ENCODE measurements at places on chromosomes 11 and 22. TPM values are rescaled to one million over a fixed set of nuclear protein-coding genes. Genes with fewer than 3 reads are reported as not detected.

The PHF21B gene
- not detected for total RNA-seq

The CELSR1 gene
- total RNA-seq = 108 TPM

The MPZL2 gene
- total RNA-seq = 114 TPM

The HDHD5 gene
- total RNA-seq = 63.1 TPM

The LSP1 gene
- total RNA-seq = 0.23 TPM

The SUSD2 gene
- total RNA-seq = 1.7 TPM

The CRYAB gene
- 16.6 TPM for total RNA-seq

The FXYD6 gene
- total RNA-seq = 0.21 TPM

The ZP1 gene
- total RNA-seq = not detected

The FAT3 gene
- total RNA-seq = under 0.01 TPM

The LRRC32 gene
- not detected for total RNA-seq

The ANGPTL5 gene
- total RNA-seq = not detected

The PATE2 gene
- not detected for total RNA-seq

The TRIM34 gene
- total RNA-seq = 9.4 TPM

The YPEL1 gene
- total RNA-seq = not detected

The PARVG gene
- total RNA-seq = not detected

The OR8D1 gene
- total RNA-seq = not detected

The HBG1 gene
- not detected for total RNA-seq

The KCNJ5 gene
- 0.85 TPM for total RNA-seq

The SCUBE2 gene
- not detected for total RNA-seq

The SCGB1A1 gene
- not detected for total RNA-seq

The C11orf91 gene
- total RNA-seq = not detected

The OR4D10 gene
- not detected for total RNA-seq

The DLG2 gene
- 0.19 TPM for total RNA-seq

The LDHAL6A gene
- total RNA-seq = not detected

The BDNF gene
- 1.2 TPM for total RNA-seq

The ACAD8 gene
- 16.6 TPM for total RNA-seq

The BRD1 gene
- total RNA-seq = 30.3 TPM

The GAL3ST1 gene
- not detected for total RNA-seq

The OR10S1 gene
- not detected for total RNA-seq

The NXPE1 gene
- total RNA-seq = not detected

The OR52A1 gene
- not detected for total RNA-seq

The TTC36 gene
- total RNA-seq = 0.71 TPM

The SYT12 gene
- 9.0 TPM for total RNA-seq

The MIOX gene
- not detected for total RNA-seq

The NAALADL1 gene
- total RNA-seq = 2.0 TPM

The SMTNL1 gene
- not detected for total RNA-seq

The TMEM41B gene
- 42.0 TPM for total RNA-seq

The MPEG1 gene
- not detected for total RNA-seq

The SCN3B gene
- total RNA-seq = not detected

The OR10A3 gene
- total RNA-seq = not detected

The JHY gene
- 1.3 TPM for total RNA-seq

The OTUB1 gene
- 108 TPM for total RNA-seq

The CREBZF gene
- total RNA-seq = 21.9 TPM

The KCNQ1OT1 gene
- total RNA-seq = 0.37 TPM
